ENCODE measurements at places on chromosomes 12 and 14.

- no peak for DNase-seq
Measured at GRCh38 chr14:33237115-33237740, 298.5 kb downstream of the NPAS3 start.

DNA sequence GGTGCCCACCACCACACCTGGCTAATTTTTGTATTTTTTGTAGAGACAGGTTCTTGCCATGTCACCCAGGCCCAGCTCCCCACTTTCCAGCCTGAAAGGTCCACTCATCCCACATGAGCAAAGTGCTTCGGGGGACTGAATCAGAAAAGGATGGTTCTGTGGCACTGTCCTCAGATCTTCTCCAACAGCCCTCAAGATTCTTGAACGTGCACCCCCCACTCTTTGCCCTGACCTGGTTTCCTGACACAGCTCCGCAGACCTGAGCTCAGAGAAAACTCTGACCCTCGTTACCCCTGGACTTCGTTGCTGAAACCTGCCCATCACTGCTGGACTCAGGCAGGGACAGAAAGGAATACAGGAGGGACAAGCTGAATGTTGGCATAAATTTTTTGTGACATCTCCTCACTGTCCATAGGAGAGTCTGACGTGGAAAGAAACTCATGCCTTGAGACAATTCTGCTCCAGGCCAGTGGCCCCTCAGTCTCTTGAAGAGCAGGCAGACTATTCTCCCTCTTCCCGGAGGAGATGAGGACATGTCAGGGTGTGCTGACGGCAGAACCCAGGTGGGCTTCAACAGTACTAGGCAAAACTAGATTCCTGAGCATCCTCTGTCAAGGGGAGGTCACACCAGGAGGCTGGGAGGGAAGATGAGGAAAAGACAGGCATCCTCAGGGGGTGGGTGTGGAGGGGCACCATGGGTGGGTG is 149.3 kb downstream of the DPF3 start:
- DNase-seq = no peak

DNA sequence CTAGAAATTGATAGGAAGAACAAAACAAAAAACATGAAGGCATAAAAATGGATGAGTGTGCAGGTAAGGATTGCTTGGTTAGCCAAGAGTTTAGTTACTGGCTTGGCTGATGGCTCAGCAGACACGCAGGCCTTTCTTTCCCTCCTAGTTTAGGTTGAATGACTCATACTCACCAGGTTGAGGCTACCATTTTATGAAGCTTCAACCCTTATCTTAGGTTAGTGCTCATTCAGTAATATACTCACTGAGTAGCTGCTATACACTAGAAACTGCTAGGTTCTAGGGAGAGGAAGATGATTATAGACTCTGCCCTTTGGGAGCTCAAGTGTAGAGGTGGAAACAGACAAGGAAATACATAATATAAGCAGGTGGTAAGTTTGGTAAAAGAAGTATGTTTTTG is 6.0 kb downstream of the P3H3 start:
- DNase-seq = no peak

DNA sequence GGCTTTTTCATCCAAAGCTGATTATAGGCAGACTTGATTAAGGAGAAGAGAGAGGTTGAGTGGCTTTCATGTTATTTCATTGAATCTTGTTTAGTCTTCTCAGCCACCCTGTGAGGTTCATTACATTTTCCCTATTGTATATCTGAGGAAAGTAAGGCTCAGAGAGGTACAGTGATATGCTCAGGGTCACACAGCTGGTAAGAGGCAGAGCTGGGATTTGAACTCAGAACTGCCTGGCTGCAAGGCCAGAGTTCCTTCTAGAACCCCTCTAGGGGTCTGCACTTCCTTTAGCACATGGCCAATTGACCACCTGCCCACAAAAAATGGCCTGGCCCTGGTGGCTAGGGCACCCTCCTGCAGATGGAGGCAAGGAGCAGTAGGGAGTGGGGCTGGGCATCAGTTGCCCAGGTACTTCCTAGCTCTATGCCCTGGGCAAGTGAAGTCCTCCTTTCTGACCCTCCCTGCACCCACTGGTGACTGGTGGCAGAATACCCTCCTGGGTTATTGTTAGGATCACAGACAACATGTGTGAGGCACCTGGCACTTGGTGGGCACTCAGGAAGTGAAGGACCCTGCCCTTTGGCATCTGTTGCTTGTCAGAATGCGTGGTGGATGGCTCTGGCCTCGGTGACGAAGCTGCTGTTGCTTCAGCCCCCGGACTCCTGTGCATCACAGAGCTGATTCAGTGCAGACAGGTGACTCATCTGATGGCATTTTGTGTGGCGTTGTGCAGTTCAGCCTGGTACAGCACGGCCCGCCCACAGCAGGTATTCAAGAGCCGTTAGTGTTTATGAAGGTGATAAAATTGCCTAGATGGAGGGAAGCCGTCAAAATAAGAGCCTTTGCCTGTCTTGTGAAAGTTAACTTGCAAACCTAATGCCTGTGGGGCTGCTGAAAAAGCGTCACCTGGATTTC is 115.8 kb downstream of the SLC25A47 start:
- DNase-seq = peak; percentile 6

DNA sequence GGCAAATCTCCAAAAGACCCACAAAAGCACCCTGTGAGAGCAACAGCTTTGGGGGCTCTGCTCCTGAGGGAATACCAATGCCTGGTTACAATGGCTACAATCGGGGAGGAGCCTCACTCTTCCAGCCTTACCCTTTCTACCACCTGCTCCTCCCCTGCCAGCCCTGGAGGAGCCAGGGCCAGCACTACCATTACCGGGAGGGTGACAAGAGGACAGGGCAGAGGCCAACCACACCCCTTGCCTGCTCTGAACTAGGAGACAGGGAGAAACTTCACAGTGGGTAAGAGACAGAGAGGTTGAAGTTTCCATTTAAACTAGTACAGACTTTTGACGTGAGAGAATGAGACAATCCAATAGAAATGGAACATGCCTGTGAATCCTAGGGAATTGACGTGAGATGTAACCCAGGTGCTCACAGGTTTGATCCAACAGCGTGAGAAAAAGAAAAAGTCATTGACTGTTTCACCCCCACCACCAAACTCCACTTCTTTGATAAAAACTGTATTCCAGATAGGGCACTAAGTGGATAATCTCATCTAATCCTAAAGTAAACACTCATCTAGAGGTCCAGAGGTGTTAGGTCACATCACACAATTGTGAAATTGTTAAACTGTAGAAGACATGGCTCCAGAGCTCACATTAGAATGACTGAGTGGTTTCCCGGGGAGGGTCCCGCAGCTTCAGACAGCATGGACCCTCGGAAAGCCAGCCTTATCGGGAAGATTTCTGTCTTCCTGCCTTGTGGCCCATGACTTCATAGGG is 8.4 kb upstream of the TC2N start:
- DNase-seq = no peak

DNA sequence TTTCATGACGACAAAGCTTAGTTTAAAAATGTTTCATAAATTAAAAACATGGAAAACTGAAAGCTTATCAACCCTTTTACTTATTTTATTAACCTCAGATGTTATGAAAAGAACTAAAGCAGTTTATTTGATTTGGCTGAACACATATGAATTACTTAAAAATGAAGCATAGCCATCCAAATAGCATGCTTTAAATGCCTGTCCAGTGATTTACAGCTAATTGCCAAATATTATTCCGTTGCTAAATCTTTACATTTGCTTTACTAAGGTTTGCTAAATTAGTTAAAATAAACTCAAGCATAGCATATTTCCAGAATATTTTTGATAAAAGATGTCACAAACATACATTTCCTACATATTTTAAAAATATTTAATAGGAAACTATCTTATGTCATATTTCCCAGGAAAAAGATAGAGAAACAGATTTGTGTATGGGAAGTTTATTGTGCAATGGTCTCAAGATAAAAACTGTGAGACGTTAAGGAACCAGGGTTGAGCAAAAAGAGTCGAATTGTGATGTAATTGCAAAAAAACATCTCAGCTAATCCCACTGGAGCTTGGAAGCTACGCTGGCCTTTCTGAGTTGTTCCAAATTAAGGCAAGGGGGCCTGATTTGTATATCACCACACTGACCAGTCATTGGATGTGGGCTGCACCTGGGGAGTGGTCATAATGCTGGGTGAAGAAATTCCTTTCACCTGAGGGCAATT is 25.8 kb downstream of the GPR135 start:
- no peak for DNase-seq

Data from NCI-H2029 (cell line).